ENCODE measurements at places on chromosomes 2 and 18.

GRCh38 chr2:229084447-229084846 lies 186.6 kb downstream of the PID1 start:
- no peak for DNase-seq

DNA sequence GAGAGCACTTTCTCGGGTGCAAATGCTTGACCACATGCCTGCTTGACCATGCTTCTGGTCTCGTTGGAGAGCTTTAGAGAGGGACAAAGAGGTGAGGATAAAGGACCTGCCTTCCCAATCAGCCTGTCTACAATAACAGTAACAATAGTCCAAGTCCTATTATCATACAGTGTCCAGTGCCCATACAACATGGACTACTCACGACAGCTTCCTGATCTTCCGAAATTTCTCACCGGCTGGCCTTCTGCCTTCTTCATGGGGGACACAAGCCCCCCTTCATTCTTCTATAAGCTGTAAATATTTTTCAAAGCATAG lies 329.0 kb downstream of the PAX3 start:
- no peak for DNase-seq

DNA sequence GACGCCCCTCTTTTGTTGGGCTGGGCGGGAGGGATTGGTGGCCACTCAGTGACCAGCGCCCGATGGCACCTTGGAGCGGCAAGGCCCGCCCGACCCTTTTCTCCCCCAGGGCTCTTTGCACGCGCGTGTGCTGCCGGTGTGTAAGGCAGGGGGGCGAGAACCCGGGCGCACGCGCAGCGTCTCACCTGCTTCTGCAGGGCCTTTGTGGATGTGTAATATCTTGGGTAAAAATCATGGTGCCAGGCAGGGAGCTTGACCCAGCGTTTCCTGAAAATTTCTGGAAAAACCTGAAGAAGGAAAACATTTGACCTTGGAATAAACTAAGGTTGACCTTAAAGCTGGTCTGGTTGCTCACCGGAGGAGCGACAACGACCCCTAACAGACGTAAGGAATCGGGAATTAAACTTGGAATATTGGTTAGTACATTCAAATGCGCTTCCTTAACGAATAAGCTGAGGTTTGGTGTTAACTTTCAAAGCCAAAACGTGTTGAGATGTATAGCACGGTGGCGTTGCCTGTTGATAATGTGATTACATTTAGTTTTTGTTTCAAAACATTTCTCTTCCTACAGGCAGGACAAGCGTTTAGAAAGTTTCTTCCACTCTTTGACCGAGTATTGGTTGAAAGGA lies 438 bp downstream of the HSPE1 start:
- no peak for DNase-seq

DNA sequence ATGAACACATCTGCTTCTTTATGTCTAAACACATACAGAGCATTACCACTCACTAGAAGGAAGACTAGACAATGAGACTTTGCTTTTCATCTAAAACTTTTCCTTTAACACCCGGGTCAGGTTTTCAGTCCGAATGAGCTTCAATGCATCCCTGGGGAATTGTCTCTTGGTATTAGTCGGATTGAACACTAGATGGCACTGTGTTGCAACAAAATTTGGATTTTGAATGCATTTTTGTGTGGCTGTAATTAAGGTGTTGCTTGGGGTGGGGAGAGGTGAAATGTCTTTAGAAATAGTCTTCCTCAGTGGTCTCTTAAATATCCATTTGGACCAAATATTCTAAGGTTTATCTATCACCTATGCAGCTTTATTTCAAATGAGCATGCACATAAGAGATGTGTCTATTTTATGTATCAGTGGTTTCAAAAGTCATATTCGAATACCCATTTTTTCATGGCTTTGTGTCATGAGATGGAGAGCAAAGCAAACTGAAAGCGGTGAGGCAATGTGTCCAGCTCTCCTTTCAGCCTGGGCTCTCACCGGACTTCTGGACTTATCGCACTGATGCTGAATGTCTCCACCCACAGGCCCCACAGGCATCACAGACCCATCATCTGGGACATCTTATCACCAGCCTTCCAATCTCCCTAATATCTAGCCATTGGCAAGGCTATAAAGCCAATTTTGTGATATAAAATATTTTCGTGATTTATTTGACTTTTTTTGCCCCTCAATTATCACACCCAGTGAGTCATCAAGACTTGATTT lies 510.3 kb downstream of the RNF144A start:
- peak; percentile 76 for DNase-seq

DNA sequence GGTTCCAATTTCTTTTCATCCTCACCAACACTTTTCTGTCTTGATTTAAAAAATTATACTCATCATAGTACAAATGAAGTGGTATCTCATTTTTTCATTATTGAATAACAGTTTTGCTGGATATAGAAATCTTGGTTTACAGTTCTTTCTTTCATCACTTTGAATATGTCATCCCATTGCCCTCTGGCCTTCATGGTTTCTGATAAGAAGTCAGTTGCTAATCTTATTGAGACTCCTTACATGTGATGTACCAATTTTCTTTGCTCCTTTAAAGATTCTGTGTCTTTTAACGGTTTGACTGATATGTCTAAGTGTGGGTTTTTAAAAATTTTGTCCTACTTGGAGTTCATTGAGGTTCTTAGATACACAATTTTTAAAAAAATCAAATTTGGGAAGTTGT lies 35.0 kb downstream of the SLC3A1 start:
- no peak for DNase-seq

DNA sequence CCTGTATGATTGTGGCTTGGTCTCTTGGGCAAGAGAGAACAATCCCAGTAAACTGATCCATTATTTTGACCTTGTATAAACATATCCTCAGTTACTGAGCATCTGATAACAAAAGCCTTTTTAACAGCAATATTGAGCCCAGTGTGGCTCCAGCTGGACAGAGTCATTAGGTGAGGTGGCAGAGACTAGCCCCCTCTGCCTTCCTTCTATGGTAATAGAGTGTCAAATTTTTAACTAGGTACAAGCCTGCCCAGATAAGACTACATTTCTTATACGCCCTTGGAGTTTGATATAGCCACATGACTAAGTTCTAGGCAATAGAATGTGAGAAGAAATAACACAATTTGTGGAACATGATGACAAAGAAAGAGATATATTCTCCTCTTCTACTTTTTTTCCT lies 56.2 kb downstream of the HNMT start:
- DNase-seq: no peak

DNA sequence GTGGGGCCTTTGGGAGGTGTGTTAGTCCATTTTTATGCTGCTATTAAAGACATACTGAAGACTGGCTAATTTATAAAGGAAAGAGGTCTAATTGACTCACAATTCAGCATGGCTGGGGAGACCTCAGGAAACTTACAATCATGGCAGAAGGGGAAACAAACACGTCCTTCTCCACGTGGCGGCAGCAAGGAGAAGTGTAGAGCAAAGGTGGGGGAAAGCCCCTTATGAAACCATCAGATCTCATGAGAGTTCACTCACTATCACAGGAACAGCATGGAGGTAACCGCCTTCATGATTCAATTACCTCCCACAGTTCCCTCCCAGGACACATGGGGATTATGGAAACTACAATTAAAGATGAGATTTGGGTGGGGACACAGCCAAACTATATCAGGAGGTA lies 187.1 kb upstream of the OSR1 start:
- no peak for DNase-seq

GRCh38 chr2:156125018-156125417 lies 207.5 kb downstream of the NR4A2 start:
- no peak for DNase-seq

DNA sequence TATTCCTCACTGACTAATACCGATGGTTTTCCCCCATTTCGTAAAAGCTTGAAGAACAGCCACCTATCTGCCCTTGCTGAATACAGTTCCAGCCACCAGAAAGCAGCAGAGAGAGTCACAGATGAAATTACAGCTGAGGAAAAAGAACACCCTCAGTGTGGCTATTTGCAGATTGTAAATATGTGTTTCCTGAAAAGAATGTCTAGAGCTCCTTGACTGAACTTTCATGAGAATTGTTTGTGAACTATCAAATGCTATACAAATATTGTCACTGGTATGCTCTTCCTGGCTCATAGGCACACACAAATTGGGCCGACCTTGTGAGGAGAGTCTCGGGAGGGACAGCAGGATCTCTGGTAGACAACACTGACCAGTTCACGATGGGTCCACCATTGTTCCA lies 58.1 kb upstream of the TTC39C start:
- no peak for DNase-seq

GRCh38 chr2:133516405-133517026 lies 51.7 kb downstream of the NCKAP5 start:
- DNase-seq: no peak

GRCh38 chr2:161353543-161353942 lies 45.3 kb downstream of the PSMD14 start:
- no peak for DNase-seq

DNA sequence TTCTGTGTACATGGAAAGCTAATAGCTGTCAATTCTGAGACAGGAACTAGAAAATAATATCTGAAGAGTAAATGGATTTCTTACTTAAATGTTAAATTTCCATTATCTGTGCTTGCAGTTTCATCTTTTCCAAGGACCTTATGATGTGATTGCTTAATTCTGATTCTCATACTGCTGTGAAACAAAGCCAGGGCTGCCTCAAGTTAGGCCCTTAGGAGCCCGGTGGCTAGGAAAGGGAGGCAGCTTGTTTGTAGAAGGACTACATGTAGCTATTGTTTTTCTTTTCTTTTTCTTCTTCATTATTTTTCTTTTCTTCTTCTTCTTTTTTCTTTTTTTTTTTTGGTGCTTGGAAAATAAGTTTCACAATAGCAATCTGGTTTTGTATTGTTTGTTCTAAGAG lies 50.5 kb downstream of the XRCC5 start:
- no peak for DNase-seq

DNA sequence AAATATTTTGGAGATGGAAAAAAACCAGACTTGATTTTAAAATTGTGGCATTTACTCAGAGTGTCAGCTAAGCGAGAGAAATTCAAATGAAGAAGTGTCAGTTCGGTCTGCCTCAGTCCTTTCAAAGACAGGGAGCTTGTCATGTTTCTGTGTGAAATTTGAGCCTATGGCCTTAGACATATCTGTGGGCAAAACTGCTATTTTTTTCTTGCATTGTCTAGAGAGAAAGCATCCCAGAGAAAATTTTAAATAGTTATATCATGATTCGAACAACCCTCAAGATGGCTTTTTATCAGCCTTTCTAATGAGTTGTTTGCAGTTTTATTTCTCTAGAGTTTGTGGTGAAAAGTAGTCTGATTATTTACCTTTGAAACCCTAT lies 50.2 kb upstream of the KCNE4 start:
- DNase-seq: no peak

- no peak for DNase-seq
Observed at GRCh38 chr18:73007915-73008308, 140.1 kb upstream of the NETO1 start.

- no peak for DNase-seq
Observed at GRCh38 chr18:61908661-61909060, 15.9 kb upstream of the RNF152 start.

DNA sequence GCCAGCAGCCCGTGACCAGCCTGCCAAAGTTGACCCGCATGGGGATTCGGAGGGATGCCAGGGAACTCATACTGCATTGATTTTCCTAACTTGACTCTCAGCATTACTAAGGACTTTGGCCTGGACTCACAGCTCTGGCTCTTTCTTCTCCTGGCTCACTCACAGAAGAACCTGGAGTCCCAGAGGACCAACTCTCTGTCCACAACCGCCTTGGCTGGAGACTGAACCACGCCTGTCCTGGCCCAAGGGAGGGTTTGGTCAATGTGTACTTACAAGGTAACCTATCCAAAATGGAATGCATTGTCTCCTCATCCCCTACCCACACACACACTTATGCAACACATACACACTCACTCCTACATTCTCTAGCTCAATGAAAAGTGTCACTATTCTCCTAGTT lies 135.6 kb upstream of the KLHL29 start:
- no peak for DNase-seq
